ENCODE measurements at places on chromosomes 2 and 18. TPM values are rescaled to one million over a fixed set of nuclear protein-coding genes. Genes with fewer than 3 reads are reported as not detected.

Gene CTAGE1
- total RNA-seq, result not detected

Gene CELF4
- not detected for total RNA-seq

Gene RAPGEF4
- total RNA-seq, result 0.18 TPM

GRCh38 chr2:208489687-208490086 is 83.1 kb downstream of the PTH2R start:
- H3K27me3 ChIP-seq, result no peaks in the 10 kb centered on the region
- DNase-seq, result no peak

DNA sequence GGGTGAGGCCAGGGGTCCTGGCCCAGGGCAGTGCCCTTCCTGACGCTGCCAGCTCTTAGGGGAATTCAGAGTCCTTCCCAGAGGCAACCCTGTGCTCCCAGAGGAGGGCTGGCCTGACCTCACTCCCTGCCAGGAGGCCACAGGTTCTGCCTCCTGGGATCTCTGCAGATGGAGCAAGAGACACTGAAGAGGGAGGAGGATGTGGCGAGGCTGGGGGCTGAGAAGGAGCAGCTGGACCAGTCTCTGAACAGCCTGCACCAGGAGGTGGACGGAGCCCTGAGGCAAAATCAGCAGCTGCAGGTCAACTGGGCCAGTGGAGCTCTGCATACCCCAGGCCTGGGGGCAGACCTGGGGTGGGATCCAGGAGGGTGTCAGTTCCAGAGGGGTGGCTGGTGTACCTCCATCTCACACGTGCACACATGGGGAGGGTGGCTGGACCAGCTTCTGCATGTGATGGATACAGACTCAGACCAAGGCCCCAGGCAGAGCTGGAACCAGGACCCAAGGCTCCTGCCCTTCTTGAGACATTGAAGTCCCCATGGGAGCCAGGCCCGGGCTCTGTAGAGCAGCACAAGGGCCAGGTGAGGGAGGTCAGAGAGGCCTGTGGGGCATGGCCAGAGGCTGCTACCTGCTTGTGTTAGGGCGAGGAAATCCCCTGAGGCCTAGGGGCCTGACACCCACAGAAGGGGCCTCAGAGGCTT is 9.7 kb upstream of the SNED1 start:
- no peaks in the 10 kb centered on the region for H3K36me3 ChIP-seq
- no peak for DNase-seq
- no peaks in the 10 kb centered on the region for H3K27me3 ChIP-seq
- H3K27ac ChIP-seq, result no peak overlapping the region
- H3K4me3 ChIP-seq, result no peak overlapping the region

DNA sequence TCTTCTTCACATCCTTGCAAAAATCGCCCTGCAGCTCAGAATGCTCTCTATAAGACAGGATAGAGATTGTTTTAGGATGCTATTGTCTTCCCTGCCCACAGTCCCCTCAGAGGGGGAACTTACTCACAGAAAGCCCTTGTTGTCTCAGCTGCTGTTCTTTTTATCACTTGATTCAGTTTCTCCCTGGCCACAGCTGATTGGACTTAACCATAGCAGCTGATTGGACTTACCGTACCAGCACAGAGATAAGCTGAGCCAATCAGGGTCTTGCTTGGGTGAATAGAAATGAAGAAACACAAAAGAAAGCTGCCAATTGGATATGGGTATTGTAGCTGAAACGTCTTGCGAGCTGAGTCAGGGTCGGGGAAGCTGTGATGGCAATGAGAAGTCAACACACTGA is 194.2 kb upstream of the MEX3C start:
- no peak for DNase-seq
- H3K36me3 ChIP-seq, result no peaks in the 10 kb centered on the region
- H3K27ac ChIP-seq, result no peak overlapping the region
- H3K27me3 ChIP-seq, result peaks cover 2% of the 10 kb centered on the region
- no peak overlapping the region for H3K4me3 ChIP-seq
- H3K4me1 ChIP-seq, result no peaks in the 10 kb centered on the region

DNA sequence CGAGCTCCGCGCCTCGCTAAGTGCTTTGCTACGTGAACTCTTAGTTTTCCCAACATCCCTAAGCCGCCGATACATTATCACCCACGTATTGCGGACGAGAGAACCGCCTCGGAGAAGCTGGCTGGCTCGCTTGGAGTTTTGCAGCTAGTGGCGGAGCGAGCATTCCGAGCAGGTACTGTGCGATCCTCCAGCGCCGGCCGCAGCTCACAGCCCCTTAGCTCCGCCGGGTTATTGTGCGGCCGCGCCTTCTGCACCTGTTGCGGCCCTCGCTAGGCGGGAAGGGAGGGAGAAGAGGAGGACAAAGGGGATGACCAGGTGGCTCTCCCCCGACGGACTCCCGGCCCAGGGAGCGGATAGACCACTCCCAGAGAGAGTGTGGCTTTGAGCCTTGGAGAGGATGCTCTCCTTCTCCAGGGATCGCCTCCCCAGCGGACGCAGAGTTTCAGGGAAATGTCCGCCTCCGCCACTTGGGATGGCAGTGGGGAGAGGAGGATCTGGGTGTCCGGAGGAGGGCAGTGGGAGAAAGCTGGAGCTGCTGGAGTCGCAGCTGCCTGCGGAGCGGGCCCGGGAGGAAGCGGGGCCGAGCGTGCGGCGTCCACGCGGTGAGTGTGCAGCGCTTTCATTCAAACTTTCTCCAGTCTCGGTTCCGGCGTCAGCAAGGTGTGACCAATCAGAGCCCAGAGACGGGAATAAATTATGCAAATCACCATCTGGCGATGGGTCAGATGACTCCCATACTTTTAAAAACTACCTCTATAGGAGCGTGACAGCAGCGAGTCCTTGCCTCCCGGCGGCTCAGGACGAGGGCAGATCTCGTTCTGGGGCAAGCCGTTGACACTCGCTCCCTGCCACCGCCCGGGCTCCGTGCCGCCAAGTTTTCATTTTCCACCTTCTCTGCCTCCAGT is at the start of gene LIPG:
Gene LIPG (plus strand): TSS at position 769 of the 905 bp plus-strand sequence. CDS start 252 bp downstream, outside the sequence.
- H3K4me1 ChIP-seq, result no peaks in the 10 kb centered on the region
- H3K36me3 ChIP-seq, result no peaks in the 10 kb centered on the region
- H3K27ac ChIP-seq, result no peak within 1 kb of the TSS
- DNase-seq, result peak; percentile 60
- peaks cover 11% of the 10 kb centered on the region for H3K27me3 ChIP-seq

- no peaks in the 10 kb centered on the region for H3K27me3 ChIP-seq
- H3K27ac ChIP-seq, result peak within 1 kb of the TSS; percentile 98
- peaks cover 15% of the 10 kb centered on the region for H3K4me1 ChIP-seq
- H3K36me3 ChIP-seq, result peaks cover 26% of the 10 kb centered on the region
These were observed at the start of gene MXD1 for GRCh38 chr2:69914950-69915945. MXD1 (plus strand) TSS chr2:69915109; CDS start chr2:69915331, 222 bp downstream.

Data from T-cell (primary cell).